ENCODE measurements at places on chromosomes 7 and 10. TPM values are rescaled to one million over a fixed set of nuclear protein-coding genes. Genes with fewer than 3 reads are reported as not detected.

GRCh38 chr7:157409753-157410727, 73.2 kb downstream of the DNAJB6 start:
- no peak for DNase-seq

DNA sequence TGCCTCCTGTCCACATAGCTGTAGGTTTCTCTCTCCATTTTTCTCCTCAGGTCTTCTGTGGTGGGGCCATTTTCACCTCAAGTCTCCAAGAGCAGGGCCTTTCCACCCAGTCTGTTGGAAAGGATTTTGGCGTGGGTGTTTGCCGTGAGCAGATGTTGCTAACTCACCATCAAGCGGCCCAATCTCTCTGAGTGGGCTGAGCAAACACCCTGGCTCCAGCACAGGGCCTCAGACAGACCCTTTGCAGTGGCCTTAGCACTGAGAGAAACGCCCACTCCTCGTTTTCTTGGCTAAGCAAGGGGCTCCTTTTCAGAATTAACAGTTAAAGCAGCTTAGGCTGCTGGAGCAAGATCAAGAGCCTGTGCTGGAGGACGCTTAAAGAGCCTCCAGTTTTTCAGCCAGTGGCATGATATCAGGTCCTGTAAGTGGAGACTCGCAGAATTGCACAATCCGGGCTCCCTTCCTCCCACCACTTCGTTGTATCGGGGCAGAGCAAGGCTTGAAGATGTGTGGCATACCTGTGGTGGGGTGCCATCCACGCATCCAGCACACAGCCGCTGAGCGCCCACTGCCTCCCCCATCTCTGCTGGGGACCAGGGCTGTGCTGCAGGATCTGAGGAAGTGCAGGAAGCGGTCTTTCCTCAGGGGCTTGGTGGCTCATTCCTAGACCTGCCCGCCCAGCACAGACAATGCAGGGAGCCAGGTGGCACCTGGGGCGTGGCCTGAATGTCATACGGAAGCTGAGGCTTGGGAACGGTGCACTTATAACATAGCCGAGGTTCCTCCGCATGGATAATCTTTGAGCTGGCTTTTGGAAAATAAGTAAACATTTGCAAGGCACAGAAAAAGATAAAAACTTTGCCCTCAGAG, 142.7 kb downstream of the ADARB2 start:
- DNase-seq = no peak

DNA sequence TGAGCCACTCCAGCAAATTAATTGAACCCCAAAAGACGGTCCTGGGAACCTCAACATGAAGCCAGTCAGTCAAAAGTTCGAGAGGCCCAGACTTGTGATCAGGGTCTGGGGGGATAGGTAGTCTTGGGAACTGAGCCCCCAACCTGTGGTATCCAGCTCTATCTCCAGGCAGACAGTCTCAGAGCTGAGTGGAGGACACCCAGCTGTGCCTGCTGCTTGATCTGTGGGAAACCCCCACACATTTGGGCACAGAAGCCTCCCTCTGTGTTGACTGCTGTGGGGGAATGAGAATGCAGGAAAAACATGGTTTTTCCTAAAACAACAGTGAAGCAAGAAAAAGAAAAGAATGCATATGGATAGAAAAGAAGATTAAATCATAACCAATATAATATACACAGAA, 16.3 kb upstream of the SNX8 start:
- no peak for DNase-seq

The GRM3 gene
- total RNA-seq = not detected

The ASAH2 gene
- 1.9 TPM for total RNA-seq

Measured in M059J (cell line).